ENCODE measurements at places on chromosomes 4 and X.

GRCh38 chr4:145042601-145043285 is 55.3 kb downstream of the ANAPC10 start:
- no peak for DNase-seq

GRCh38 chrX:131764216-131764615 is 220.3 kb downstream of the OR13H1 start:
- DNase-seq: no peak

DNA sequence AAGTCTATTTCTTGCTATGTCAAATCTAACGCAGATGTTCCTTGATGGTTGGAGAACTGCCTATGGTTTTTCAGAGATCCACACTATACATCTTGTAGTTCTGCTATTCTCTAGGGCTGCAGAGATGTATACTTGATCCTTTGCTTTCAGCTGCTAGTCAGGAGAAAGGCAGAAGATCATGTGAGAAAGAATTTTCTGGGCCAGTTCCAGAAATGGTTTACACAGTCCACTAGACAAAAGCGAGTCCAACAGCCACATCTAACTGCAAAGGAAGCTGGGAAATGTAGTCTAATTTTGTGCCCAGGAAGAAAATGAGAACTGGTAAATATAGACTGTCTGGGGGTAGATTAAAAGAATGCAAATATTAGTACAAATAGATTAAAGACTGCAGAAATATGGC is 394.3 kb upstream of the SLIT2 start:
- peak; percentile 49 for DNase-seq

DNA sequence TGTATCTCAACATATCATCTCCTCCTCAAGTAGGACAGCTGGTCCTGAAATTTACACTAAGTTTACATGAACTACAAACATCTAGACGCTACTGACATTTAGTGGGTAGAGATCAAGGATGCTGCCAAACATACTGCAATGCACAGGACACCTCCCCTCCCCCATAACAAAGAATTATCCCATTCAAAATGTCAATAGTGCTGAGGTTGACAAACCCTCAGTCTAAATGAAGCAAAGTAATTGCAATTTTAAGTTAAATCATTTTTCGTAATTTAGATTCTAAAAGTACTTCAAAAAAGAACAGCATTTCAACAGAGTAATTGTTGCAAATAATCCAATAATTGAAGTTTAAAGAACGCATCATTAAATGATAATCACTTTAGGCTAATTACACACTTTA is 1.2 kb downstream of the PRMT9 start:
- DNase-seq: no peak

DNA sequence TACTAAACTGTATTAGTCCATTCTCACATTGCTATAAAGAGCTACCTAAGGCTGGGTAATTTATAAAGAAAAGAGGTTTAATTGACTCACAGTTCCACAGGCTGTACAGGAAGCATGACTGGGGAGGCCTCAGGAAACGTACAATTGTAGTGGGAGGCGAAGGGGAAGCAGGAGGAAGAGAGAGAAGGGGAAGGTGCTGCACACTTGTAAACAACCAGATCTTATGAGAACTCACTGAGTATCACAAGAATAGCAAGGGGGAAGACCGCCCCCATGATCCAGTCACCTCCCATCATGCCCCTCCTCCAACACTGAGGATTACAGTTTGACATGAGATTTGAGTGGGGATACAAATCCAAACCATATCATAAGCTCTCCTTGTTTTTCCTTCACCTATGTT is 40.9 kb downstream of the RPA4 start:
- no peak for DNase-seq

DNA sequence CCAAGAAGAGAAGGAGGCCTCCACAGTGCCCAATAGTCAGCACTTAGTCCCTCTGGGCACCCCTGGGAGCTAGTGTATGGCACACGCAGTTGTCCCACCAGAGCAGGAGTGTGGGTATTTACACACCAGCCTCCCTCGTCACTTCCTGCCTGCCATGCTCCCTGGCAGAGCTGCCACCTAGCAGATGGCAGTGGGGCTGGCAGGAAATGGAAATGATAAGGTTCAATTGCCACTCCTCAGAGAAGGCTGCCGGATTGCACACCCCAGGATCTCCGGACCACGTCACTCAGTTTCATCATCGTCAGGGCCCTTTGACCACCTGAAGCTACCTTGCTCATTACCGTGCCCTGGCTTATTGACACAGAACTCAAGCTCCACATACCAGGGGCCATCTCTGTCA is 173.3 kb upstream of the PSAPL1 start:
- DNase-seq: no peak

- DNase-seq: no peak
Measured at GRCh38 chr4:14110407-14110806, 482.9 kb upstream of the BOD1L1 start.

GRCh38 chrX:37786624-37787422 is 7.0 kb downstream of the CYBB start:
- no peak for DNase-seq

DNA sequence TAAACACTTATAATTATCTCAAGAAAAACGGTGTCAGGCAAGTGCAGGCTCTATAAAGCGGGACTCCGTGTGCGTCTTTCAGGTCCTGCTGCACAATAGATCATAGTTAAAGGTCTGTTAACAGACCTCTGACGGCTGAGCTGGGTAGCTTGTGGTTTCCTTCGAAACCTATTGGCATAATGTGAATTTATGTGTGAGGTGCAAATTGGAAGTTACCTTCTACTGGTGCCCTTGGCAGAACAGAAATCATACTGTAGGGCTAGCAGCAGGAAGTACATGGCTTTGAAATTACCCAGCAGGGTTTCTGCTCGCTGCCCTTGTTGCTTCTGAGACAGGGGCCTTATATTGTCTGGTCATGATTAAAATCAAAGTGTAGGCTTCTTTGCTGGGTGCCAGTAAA is 216.4 kb upstream of the HAND2 start:
- no peak for DNase-seq

- no peak for DNase-seq
Measured at GRCh38 chr4:38004062-38004461, 43.9 kb downstream of the PTTG2 start.

GRCh38 chr4:154560419-154560801 is 2.4 kb upstream of the FGB start:
- no peak for DNase-seq

GRCh38 chr4:124658795-124659194 is 53.7 kb downstream of the ANKRD50 start:
- DNase-seq: no peak

DNA sequence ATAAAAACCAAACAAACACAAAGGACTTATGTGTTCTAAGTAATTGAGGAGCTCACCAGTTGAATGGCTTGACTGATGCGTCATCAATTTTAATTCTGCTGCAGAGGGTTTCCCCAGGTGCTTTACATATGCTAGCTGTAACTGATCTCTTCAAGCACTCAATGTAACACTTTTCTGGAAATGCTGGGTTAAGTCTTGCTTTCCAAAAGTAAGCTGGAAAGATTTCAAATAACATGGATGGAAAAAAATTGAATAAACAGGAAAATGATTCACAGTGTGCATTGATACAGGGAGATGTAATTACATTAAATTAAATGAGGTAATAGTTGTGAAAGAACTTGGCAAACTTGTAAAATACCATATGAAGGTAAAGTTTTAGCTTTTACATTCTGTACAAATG is 186.7 kb upstream of the WDFY3 start:
- no peak for DNase-seq

- DNase-seq: no peak
Measured at GRCh38 chr4:52576961-52577623, 82.0 kb downstream of the USP46 start.

GRCh38 chr4:162151850-162152249 is 11.9 kb downstream of the FSTL5 start:
- no peak for DNase-seq

DNA sequence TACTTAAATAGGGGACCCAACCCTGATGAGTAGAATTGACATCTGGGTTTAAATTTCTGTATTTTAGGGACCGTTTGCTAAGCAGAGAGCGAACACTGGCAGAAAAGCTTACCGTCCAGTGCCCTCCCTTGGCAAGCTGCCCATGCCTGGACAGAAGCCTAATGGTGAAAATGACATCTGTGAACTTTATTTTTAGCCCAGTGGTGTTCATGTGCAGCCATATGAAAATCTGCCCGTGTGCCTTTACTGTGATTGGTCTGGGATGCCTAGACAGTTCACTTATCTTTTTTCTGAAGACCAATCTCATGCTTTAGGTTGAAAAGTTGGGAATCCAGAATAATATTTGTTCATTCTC is 1.1 kb downstream of the STBD1 start:
- no peak for DNase-seq

DNA sequence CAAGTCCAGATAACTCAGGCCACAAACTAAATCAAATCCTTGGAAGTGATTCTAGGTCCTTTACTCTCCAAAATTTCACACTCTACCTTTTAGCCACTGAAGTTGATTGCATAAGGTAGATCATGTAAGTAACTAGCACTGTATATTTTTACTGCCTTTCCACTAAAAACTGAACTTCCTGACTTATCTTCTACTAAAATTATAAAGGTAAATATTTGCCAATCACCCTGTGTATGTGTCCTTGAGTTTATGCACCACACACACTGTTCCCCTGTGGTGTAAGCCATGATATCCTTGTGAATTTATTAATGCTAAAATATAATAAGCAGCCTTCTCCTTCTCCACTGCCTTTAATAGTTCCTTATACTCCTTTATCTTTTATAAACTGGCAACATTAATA is 25.6 kb downstream of the RPS6KA6 start:
- no peak for DNase-seq

- no peak for DNase-seq
Measured at GRCh38 chr4:25330335-25330734, 17.8 kb downstream of the ZCCHC4 start.

DNA sequence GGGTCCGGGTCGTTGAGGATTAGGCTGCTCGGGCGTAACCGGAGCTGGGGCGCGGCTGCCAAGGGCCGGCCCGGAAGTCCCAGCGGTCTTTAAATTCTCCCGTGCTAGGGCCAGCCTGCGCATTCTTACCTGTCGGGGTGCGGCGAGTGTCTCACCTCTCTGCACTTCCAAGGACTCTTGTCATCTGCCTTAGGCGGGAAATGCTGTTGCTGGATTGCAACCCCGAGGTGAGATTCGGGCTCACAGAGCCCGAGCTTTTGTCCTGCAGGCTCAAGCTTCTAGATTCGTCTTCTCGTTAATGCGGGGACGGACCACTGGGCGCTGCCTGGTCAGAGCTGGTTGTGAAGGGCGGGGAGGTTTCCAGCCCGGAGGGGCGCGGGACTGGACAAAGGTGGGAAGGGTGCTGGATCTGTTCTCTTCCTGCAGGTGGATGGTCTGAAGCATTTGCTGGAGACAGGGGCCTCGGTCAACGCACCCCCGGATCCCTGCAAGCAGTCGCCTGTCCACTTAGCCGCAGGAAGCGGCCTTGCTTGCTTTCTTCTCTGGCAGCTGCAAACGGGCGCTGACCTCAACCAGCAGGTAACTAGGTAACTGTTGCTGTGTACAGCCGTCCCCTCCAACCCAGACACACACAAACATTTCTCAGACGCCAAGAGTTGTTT is at the start of gene ANKRD37:
TSS of gene ANKRD37 (plus strand) at position 118 of the 662 bp plus-strand sequence. CDS start at position 201, 83 bp downstream.
- peak; percentile 40 for DNase-seq

- no peak for DNase-seq
Measured at GRCh38 chrX:54238588-54238987, 55.5 kb upstream of the FAM120C start.

DNA sequence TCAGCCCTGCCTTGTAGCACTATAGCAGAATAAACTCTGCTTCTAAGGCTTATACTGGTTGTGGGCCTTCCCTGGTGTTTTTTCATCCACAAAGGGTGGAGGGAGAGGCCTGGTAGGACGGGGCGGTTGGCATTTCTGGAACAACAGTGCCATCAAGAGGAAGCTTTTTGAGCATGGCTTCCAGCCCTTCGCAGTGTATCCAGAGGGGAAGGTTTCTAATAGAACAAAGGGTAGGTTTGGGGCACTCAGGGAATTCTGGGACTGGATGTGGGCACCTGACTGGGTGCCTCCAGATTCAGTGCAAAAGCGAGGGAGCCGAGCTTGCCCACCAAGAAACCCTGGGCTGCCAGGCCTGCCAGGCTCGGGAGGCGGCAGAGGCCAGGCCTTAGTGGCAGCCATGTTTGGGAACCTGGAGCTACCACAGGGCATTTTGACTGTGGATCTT is 229.6 kb upstream of the AGTR2 start:
- DNase-seq: peak; percentile 91

DNA sequence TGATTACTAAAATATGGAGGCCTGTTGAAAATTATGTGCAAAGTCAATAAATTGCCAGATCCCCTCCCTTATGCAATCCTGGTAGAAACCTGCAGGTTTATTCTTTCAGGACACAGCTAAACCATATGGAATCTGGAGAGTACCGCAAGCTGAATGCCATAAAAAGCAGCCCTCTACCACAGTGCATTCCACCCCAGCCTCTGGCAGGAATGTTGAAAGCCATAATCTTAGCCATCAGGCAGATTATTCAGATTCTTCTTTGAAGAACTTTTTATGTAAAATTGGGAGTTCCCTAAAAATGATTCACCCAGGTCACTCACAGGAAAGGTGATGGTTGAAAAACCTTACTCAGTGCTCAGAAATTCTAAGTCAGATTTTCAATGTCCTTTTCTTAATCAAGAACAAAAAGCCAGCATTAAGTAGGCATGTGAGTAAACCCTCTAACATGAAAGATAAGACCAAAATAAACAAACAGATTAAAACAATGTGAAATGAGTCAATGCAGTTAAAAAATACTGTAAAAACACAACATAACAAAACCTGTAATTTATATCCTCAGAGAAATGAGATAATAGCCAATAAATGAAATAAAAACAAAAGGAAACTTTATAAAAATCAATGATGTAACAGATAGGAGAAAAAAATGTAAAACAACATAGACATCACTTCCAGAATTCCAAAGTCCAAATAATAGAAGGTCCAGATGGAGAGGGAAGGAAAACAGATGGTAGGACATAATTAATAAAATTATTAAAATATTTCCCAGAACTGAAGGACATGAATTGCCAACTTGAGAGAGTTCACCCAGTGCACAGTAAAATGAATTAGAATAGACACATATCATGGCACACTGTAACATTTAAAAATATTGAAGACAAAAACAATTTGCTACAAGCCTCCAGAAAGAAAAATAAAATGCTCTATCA is 226.9 kb downstream of the FSTL5 start:
- no peak for DNase-seq

DNA sequence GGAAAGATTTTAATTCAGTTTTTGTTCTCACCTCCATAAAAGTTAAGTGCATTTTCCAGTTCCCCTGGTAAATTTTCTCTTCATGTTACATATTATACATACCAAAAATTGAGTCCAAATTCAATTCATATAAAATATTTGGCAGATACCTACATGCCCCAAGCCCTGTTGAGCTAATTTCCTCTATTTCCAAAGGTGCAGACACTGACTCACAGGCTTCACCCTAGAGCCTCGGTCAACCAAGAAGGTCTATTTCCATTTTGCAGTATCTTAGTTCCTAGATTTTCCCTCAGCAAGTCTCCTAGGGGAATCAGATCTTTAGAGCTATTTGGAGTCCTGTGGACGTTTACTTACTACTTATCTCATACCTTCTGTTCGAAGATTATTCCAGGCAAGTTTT is 174.4 kb downstream of the TSPAN5 start:
- DNase-seq: no peak

- DNase-seq: no peak
Measured at GRCh38 chrX:14529290-14529989, at the start of gene GLRA2. GLRA2 (plus strand) TSS chrX:14529536; CDS start chrX:14530058, 522 bp downstream.
